NCI-H1694 (cell line): ENCODE measurements at places on chromosomes 6 and 20.

GRCh38 chr6:29516108-29516507, 28.4 kb upstream of the MAS1L start:
- DNase-seq = no peak

DNA sequence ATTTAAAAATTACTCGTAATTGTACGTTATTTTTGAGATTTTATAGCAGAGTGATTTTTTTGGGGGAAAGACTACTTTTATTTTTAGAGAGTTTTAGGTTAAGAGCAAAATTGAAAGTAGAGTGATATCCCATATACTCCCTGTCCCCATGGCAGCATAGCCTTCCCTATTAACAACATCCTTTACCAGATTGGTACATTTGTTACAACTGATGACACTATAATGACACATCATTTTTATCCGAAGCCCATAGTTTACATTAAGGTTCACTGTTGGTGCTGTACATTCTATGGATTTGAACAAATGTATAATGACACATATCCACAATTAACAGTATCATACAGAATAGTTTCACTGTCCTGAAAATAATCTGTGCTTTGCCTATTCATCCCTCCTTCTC, 1126.4 kb upstream of the CITED2 start:
- DNase-seq = no peak

DNA sequence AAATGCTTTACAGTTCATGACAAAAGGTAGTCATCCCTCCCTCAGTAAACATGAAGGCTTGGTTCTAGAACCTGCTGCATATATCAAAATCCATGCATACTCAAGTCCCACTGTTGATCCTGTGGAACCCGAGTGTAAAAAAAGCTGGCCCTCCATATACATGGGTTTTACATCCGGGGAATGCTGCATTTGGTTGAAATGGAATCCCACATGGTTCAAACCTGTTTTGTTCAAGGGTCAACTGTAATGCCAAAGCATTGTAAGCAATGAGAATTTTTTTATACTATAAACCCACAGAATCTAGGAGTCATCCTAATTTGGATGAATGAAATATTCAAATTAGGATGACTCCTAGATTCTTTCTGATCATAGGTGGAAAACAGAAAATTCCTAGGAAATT, 5.9 kb upstream of the HDAC2 start:
- DNase-seq = no peak

DNA sequence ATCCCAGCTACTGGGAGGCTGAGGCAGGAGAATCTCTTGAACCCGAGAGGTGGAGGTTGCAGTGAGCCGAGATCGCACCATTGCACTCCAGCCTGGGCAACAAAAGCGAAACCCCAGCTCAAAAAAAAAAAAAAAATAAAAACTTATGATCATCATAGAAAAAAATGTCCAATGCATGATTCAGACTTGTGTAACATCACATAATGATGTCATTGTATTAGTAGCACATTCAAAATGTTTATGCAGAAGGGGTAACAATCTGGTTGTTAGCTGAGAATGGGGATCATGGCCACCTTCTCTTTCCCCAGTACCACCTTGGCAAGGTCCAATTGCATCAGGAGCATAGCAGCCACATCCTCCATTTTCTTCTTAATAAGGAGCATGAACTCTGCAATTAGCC, 137.6 kb upstream of the MARCKS start:
- no peak for DNase-seq

DNA sequence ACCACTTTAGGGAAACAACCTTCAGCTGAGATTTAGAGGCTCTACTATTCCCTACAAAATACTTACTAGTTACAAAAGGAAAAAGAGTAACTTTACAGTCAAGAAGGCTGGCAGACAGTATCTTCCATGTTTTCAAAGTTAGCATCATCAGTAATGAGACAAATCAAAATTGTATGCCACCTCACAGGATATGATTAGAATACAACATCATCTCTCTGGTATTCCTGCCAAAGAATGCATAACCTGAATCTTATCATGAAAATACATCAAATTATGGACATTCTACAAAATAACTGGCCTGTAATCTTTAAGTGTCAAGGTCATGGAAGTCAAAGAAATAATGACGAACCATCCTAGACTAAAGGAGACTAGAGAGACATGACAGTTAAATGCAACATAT, 38.4 kb downstream of the CDK5RAP1 start:
- no peak for DNase-seq

DNA sequence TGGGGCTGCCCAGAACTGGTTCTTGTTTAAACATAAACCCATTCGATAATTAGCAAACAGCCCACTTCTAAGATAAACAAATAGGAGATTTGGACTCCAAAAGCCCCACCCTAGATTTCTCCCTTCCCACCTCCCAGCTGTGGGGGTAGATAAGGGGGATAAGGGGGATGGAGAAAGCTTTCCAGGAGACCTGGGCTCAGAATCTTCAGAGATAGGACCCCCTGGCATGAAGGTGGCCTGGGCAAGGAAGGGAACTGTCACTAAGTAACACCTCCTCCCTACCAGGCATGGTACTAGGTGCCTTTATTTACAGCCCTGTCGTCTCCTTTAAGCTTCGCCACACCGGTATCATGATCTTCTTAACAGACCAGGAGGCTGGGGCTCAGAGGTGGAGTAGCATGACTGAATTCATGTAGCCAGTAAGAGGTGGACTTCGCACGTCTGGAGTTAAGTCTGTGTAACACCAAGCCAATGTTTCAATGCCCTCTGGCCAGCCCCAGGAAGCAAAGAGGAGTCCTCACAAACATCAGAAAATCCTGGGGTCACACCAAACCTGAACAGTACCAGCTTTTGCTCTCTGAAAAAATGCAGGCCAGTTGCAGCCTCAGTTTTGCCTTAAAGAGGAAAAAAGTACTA, 4.6 kb downstream of the SDC4 start:
- no peak for DNase-seq

DNA sequence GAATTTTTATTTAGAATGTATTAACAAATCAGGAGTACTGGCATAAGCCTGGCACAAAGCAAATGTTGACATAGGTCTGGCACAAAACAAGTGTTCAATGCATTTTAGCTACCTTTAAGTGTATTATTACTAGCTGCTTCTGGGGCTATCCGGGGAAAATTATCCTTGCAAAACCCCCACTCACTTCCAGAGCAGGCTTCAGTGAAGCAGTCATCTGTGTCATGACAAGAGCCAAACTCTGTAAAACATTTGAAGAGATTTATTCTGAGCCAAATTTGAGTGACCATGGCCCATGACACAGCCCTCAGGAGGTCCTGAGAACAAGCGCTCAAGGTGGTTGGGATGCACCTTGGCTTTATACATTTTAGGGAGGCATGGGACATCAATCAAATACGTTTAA, 6.4 kb upstream of the TRIM38 start:
- DNase-seq = no peak
